ENCODE measurements at places on chromosomes 5 and 9. TPM values are rescaled to one million over a fixed set of nuclear protein-coding genes. Genes with fewer than 3 reads are reported as not detected.

The SHC3 gene
- 3.2 TPM for total RNA-seq

The LCN10 gene
- total RNA-seq: not detected

The PIP5K1B gene
- total RNA-seq: not detected

The TRIM14 gene
- total RNA-seq: 78.0 TPM

The LCNL1 gene
- total RNA-seq: not detected

The ADAMTS2 gene
- not detected for total RNA-seq

The SIMC1 gene
- 13.5 TPM for total RNA-seq
